NCI-H146 (cell line): ENCODE measurements at places on chromosomes 2 and 18.

DNA sequence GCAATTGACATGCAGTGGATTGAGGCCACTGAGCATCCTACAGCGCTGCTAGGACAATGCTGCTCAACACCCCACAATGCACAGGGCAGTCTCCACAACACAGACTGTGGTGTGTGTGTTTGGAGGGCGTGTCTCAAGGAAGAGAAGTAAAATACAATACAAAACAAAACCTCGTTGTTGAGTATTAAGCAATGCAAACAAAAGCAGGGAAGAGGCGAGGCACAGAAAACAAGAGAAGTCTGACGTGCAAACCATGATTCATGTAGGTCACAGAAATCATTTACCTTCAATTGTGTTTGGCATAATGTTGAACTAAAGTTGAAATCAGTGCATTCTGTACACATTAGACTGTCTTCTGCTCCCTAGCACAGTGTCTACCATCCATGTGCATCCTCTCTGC, 260.9 kb downstream of the PHLPP1 start:
- DNase-seq, result no peak

GRCh38 chr2:119029297-119029696, 87.3 kb downstream of the MARCO start:
- DNase-seq, result no peak

- DNase-seq, result no peak
These were observed 127.5 kb upstream of the AGAP1 start for GRCh38 chr2:235366390-235366789.

- no peak for DNase-seq
These were observed 340.5 kb upstream of the KYNU start for GRCh38 chr2:142536966-142537365.

DNA sequence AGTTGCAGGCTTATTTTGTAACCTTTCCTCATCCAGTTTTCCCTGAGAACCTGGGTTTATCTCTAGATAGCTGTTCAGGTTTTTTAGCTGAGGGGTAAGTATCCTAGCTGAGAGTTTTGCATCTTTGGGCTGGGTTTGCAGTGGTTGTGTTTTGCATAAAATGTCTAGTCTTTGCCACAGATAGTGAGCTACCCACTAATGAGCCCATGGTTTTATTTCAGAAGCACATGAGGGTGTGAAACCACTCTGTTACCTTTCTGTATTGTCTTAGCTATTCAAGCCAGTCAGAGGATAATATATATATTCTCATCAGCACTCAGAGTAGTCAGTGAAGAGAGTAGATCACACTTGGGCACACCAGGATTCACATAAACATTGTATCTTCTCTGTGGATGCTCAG, 24.6 kb upstream of the TXNDC2 start:
- no peak for DNase-seq

DNA sequence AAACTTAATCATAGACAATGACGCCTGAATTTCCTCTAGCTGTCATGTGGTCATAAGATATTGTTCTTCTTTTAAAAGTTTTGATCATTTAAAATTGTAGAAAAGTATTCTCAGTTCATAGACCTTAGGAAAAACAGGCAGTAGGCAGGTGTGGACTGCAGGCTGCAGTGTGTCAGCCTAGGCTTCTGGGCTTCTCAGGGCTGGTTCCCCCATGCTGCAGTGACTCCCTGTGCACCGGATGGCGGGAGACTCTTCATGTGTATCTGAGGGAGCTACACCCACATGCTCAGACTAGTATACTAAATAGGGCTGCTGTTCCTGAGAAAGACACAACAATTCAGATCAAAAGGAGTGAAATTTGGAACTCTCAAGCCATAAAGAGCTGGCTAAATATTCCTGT, 72.4 kb downstream of the PXDN start:
- DNase-seq, result no peak

- no peak for DNase-seq
These were observed 155.1 kb downstream of the RND3 start for GRCh38 chr2:150332383-150332782.

- peak; percentile 95 for DNase-seq
These were observed 37.3 kb upstream of the RNF152 start for GRCh38 chr18:61929881-61930640.

GRCh38 chr2:181152226-181152625, 171.8 kb downstream of the UBE2E3 start:
- DNase-seq, result no peak
